ENCODE measurements at places on chromosomes 5 and 9.

DNA sequence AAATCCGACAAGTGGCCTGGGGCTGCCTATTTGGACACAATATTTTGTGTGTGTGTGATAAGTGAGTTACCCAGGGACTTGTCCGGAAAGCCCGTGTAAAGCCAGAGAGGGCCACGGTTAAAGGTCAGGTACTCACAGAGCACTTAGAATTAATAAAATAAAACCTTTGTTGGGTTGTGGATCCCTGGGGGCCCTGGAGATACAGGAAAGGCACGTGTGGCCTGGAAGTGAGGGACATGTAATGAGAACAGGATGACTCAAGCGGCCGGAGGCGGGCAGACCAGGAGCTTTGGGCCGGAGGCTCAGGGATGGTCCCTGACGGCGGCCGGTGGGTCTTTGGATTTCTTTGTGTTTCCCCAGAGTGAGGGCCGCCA is 1.0 kb downstream of the DMRT2 start:
- no peak for DNase-seq

DNA sequence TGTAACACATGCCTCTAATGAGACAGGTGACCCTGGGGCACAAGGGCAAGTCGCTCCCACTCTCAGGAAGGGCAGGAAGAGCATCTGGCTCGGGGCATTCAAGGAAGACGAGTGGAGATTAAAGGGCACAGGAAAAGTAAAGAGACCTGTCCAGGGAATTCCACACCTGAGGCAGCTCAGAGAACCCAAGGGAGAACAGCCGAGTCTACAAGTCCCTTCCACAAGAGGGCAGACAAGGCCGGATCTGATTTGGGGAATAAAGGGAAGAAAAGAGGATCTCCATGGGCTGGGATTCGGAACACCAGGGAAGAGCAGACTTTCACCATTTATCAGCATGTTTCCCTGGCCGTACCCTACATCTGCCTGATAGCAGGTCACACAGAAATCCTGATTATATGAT is 28.1 kb downstream of the GPX3 start:
- DNase-seq: no peak

DNA sequence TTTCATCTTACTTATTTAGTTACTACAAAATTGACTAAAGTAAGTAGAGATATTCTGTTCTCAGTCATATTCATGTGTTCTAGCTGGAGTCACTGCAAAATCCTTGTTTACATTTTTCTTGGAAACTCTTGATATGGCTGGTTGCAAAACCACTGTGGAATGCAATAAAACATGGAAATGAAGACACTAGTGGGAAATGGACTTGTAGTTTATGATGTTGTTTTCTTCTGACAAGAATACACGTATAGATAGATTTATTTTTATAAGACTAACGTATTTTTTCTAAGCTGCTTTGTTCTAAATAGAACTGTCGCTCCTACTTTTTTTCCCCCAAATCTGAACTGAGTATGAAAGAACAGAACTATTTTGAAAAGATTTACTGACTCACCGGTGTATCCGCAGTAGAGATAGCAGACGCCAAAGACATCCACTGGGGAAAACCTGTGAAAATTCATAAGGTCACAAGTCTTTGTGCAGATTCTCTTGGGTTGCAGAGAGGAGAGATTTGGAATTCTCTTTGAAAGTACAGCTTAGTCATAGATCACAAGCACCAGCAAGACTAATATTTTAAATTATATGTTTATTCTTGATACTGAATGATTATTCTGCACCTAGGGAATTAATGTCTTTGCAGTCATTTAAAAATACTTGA is 119.6 kb upstream of the TAF11L2 start:
- no peak for DNase-seq

- DNase-seq: no peak
These were observed 112.8 kb upstream of the SARDH start for GRCh38 chr9:133850937-133851336.

- DNase-seq: no peak
These were observed 447.1 kb upstream of the CDH10 start for GRCh38 chr5:25091921-25092320.

GRCh38 chr5:137710086-137710485 is 25.8 kb downstream of the KLHL3 start:
- no peak for DNase-seq

DNA sequence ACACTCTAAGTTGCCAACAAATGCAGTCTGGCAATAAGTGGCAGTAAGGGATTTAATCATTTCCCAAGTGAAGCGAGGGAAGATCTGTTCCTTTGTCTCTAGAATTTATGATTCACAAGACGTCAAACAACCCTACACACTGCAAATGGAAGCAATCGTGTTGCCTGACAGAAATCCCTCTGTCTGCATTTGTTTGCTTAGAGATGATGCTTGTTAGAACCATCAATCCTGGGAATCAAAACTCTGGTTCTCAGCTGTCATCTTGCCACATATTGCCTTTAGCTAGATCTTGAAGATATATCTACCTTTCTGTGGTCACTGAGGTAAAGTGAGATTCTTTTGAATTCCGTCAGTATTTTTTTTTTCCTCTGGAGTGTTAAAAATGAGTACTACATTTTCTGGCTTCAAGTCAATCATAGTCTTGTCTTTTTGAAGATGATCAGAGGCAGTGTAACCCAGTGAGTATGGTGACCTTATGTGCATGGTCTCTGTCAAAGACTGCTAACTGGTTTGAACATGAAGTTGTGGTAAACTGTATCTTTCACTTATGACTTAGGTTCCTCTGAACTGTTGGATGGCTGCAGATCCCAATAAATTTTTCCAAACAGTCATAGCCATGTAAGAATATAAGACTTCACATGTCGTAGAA is 106.4 kb upstream of the STARD4 start:
- DNase-seq: no peak

- DNase-seq: no peak
These were observed 84.2 kb downstream of the SGCD start for GRCh38 chr5:156411185-156411613.

GRCh38 chr5:138901716-138902115 is 26.6 kb upstream of the LRRTM2 start:
- no peak for DNase-seq

DNA sequence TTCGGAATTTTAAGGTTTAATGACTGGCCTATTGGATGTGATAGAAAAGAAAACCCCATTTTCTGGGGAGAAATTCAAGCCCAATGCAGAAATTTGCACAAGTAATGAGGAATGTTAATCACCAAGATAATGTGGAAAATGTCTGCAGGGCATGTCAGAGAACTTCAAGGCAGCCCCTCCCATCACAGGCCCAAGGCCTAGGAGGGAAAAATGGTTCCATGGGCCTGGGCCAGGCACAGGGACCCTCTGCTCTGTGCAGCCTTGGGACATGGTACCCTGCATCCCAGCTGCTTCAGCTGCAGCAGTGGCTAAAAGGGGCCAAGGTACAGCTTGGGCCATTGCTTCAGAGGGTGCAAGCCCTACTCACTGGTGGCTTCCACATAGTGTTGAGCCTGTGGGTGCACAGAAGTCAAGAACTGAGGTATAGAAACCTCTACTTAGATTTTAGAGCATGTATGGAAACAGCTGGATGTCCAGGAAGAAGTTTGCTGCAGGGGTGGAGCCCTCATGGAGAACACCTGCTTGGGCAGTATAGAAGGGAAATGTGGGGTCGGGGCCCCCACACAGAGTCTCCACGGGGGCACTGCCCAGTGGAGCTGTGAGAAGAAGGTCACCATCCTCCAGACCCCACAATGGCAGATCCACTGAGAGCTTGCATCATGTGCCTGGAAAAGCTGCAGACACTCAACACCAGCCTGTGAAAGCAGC is 12.2 kb downstream of the FBXO10 start:
- DNase-seq: no peak

DNA sequence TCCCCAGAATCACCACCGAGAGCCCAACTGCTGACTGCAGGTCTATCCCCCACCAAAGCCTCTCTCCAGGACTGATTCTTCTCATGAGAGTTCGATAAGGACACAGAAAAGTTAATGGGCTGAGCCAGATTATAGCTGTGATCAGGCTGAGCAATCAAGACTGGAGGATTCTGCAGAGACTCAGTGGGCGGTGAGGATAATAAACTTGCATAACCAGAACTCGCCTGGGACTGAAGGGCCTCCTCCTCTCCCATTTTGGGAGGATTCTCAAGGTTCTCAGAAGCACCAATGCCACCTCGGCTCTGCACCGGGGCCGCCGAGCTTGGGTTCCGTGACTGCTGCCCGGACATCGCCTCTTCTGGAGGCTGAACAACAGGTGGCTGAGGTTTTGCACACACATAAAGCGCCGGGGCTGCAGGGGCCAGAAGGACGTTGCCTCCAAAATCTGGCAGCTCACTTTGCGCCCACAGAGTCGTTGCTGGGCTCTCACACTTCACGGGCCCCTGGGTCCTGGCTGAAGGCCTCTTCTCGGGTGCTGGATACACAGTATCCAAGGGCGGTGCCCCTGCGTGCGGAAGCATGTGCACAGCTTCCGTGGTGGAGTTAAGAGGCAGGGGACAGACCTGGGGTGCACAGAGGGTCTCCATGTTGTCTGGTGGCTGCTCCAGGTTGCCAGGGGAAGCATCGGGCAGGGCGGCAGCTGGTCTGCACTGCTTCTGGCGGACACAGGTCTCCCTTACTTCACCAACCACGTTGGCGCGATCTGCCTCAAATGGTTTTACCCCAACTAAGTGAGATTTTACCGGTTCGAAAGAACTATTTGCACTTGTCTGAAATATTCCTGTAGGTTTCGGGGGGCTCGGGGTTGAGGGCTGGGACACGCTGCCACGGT is 7.6 kb downstream of the SEC16A start:
- no peak for DNase-seq

- no peak for DNase-seq
These were observed 367.6 kb downstream of the ENC1 start for GRCh38 chr5:74272831-74273451.

DNA sequence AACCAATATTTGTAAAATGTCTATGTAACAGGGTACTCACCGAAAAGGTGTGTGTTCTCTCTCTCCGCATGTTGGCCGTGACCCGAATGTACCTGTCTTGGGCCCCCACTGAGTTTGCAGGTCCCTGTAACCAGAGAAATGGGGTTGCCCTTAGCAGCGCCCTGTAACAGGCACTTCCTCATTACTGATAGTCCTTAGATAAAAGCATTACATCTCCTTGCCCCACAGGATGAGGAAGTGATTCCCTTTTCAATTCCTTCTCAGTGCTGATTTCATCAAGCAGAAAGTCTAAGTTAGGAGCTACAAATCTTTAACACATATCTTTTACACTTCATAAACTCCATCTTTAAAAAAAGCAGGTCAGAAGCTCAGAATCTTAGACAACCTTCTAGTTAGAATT is 15.2 kb upstream of the HMHB1 start:
- no peak for DNase-seq

- DNase-seq: no peak
These were observed 85.8 kb downstream of the LHFPL2 start for GRCh38 chr5:78562714-78563330.

DNA sequence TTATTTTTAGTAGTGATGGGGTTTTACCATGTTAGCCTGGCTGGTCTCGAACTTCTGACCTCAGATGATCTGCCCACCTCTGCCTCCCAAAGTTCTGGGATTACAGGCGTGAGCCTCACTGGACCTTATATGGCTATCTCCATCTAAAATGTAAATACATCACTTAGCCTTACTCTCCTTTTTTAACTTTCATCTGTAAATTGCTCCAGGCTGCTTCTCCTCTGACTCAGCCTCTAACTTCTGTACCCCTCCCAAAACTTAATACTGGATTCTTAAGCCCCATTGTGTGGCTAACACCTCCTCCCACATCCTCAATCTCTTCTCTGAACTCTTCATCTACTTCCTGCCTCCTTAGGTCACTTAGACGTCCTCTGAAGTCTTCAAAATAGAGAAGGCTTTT is 4.0 kb downstream of the SNX30 start:
- DNase-seq: no peak

GRCh38 chr5:158841481-158842276 is 258.0 kb downstream of the EBF1 start:
- no peak for DNase-seq

DNA sequence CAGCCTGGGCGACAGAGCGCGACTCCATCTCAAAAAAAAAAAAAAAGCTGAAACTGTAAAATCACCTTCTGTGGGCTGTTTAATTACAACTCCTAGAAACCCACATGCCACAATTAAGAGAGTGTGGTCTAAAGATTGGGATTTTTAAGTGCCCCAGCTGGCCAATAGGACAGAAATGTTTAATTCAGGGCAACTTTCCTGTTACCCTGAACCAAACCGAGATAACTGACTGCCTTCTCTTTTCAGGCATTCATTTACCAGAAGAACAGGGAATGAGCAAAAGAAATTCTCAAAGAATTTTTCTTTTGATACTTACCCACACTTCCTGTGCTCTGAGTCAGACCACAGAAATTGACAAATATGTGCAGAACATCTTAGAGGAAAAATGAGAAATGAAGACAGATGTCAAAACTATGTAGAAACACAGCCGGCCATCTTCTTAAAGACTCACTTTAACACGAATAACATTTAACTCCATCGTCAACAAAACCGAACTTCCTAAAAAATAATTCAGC is 221.3 kb upstream of the DAPK1 start:
- DNase-seq: no peak

DNA sequence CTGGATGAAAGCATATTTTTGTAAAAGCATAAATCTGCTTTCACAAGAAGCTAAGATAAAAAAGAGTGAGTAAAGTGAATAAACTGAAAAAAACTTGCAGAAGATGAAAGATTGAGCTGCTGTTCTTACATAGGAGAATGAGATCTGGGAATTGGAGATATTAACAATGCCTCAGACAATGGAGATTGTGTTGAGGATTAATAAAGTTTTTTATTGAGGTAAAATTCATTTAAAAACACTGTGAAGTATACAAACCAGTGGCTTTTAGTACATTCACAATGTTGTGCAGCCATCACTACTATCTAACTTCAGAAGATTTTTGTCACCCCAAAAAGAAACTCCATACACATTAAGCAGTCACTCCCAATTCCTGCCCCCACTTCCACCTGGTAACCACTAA is 19.7 kb upstream of the UBLCP1 start:
- no peak for DNase-seq

GRCh38 chr5:87311405-87312279 is 44.0 kb downstream of the RASA1 start:
- no peak for DNase-seq

DNA sequence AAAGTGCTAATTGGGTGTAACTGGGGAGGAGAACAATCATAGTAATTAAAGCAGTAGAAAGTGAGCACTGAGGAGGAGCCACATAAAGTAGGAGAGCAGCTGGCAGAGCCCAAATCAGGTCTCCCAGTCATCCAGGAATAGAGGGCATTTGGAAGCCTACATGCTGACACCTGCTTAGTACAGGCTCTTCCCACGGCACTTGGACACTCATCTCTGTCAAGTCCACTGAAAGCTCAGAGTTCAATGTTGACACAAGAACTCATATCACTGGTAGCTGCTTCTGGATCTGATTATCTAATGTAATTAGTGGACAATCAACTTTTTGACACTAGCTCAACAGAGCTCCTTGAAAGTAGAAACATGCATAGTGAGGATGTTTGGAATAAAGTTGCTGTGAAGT is 45.9 kb upstream of the PCSK1 start:
- DNase-seq: no peak
